ENCODE measurements at places on chromosomes 7 and 10.

- no peak for DNase-seq
These were observed 285.8 kb upstream of the CACNA2D1 start for GRCh38 chr7:82729172-82730030.

DNA sequence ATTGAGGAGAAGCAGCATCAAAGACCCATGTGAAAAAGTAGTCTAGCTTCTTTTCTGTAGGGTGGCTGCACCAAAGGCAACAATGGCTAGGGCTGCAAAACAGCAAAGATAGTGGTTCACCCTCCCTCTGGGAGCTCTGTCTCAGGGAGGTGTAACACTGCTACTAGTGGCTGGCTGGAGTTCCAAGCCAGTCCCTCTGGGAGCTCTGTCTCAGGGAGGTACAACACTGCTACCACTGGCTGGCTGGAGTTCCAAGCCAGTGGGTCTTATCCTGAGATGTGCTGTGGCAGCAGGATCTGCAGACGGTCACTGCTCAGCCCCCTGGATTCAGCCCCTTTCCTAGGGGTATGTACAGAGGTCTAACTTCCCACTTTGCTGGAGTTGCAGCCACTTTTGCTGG is 37.9 kb upstream of the TMEM140 start:
- DNase-seq: no peak

DNA sequence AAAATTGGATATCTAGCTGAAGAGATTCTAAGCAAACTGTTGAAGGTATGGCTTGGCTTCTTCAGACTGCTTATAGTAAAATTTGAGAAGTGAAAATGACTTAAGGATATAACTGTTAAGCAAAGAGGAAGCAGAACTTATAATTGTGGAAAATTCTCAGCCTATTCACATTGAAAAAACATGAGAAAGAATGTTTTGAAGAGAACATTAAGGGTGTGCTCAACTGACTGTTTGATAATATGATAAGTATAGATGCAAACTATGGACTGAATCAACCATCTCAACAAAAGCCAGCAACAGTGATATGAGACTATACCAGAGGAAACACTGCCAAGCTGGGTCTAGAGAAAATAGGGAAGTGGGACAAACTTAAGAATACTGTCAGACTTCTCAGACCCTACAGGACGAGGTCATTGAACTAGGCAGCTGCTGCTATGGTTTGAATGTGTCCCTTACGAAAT is 133.1 kb upstream of the PPP1R3A start:
- no peak for DNase-seq

- DNase-seq: no peak
These were observed 20.1 kb upstream of the HDAC9 start for GRCh38 chr7:18475488-18475887.

GRCh38 chr7:25118048-25118753 is 6.9 kb downstream of the CYCS start:
- no peak for DNase-seq

DNA sequence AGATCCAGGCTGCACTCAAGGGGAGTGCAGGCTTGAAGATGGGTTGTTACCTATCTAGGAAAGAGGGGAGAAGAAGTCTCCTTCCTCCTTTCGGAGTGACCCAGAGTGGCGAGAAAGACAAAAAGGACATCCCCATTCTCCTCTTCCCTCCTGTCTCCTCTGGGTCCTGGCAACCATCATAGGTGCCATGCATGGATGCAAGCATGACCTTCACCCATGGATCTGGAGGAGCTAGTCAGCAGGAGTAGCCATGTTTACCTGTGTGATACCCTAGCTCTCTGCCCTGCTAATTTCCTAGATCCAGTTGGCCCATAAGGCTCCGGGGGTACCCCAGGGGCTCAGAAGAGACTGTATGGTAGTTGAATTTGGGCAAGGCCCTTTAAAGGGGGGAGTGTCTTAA is 17.2 kb upstream of the CROT start:
- no peak for DNase-seq

GRCh38 chr7:116591202-116592040 is 66.6 kb downstream of the CAV1 start:
- DNase-seq: no peak

GRCh38 chr7:27917119-27917518 is 177.2 kb downstream of the TAX1BP1 start:
- DNase-seq: no peak

GRCh38 chr10:47190802-47191450 is 109.1 kb upstream of the GDF10 start:
- DNase-seq: no peak

DNA sequence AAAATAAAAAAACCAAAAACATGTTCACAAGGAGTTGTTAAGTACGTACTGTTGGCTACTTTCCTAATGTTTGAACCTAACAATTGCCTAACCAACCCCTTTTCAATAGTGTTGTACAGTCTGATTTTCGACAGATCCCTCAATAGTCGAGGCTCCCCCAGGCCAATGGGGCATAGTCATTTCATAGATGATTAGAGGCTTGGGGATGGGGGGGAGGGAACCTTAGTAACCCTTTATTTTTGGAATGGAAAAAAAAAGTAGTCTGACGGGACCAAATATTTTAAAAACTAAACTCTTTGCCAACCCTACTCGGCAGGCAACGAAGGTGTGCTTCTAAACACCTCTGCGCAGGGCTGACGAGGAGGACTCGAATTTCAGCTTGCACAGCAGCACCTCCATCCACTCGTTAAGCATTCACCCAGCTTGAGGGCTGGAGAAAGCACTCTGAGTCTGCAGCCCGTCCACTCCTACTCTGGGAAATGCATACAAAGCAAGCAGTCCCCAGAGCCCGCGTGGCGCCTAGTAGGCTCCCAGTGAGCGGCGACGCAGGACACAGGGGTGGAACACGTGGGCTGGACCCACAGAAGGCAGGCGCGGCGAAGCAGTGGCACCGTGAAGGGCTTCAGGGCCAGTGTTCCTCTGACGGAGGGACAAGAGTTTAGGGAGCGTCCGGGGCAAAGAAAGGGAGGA is 899 bp downstream of the PUS7 start:
- no peak for DNase-seq

DNA sequence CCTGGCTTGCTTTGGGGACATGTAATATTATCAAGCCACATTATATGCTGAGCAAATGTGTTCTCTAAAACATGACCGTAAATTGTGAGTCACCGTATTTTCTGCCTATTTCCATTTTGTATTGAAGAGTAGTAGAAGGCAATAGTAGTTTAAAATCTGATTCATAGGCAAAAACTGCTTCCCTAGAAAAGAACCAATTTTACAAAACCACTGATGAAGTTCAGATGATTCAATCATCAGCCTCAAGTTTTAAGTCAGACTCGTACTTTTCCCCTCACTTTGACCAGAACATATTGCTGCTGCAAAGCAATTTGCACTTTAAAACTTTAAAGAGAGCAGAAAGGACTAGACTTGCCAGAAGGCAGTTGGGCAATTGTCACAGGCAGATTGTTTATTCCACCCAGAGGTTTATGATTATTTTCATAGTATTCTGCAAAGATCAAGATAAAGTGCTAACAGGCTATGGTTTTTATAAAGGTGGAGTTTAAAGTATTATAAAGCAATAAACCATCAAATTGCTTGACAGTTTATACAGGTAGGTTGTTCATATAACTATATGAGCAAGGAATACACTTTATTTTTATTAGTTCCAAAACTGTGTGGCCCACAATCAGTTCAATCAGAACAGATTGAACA is 168.2 kb downstream of the ETV1 start:
- no peak for DNase-seq

GRCh38 chr10:84205853-84206525 is 11.7 kb downstream of the CDHR1 start:
- no peak for DNase-seq

GRCh38 chr7:95609277-95609971 is 13.1 kb upstream of the PDK4 start:
- no peak for DNase-seq

DNA sequence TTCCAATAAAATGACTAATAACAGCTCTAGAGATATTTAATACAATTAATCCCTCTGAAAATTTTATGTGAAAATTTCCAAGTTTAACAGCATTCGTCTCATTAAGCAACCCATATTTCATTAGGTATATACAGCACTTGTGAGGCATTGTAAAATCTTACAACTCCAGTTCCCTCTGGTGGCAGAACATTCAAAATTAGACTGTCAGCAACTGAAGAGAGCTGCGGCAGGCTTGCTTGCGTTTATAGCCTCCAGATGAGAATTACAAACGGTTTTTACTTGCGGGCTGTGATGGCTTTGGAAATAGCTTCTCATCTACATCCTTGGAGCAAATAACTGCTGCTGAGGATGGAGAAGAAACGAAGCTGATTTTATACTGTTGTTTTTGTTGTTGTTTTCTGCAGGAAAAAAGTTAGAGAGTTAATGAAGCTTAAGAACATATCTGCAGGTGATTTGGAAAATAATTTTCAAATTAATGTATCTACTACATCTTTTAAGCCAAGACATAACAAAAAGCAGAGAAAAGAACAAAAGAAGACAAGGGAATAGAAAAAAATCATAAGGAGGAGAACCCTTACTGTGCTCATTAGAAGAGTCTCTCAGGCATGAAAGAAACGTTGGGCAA is 171.3 kb downstream of the MAGI2 start:
- peak; percentile 54 for DNase-seq

DNA sequence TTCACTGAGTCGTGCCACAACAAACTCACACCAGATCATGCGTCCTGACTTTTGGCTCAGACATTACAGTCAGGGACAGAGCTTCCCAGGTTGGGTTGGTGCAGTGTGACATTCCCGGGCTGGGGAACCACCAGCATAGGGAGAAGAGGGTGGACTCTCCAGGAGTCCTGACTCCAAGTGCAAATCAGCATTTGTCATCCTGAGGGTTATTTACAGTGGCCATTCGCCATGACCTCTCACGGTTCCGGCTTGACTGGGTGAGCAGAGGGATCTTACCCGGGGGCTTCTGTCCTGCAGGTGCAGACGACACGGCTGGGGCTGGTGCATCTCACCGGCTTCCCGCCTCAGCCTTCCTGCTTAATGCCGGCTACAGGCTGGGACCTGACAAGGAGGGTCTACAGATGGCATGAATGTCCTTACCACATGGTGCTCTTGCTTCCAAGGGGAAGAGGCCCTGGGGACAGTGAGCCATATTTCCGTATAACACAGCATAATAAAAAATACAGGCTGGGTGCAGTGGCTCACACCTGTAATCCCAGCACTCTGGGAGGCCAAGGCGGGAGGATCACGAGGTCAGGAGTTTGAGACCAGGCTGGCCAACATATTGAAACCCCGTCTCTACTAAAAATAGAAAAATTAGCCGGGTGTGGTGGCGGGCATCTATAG is 12.5 kb upstream of the INTS1 start:
- DNase-seq: no peak

DNA sequence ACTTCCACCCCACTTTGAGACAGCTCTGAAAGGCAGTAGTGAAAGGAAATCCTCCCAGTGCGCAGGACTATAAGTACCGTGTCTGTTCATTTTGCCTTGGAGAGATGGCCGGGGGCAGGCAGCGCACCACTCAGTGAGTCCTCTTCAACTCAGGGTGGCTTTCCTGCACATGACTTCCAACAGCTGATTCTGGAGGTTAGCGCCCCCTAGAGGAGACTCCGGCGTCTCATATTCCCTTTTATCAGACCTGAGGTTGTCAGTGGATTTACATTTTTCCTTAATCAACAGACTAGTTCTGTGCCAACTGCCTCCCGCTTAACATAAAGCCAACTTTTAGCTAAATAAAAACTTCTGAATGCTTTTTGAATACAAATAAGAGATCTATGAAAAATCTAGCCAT is 101.0 kb downstream of the HERPUD2 start:
- DNase-seq: no peak

DNA sequence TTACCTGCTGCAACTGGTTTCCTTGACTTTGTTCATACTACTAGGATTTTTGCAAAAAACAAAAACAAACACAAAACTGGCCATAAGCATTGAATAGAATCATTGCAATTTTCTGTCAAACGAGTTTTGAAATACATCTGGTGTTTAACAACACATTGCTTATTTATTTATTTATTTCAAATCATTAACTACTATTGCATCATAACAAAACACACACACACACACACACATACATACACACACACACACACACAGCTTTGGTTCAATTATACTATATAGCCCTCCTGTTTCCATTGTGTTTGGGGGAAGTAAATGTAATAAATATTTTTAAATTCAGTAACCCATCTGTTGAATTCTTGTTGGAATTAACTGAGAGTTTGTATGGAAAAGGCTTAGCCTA is 43.8 kb downstream of the NRG3 start:
- DNase-seq: no peak

DNA sequence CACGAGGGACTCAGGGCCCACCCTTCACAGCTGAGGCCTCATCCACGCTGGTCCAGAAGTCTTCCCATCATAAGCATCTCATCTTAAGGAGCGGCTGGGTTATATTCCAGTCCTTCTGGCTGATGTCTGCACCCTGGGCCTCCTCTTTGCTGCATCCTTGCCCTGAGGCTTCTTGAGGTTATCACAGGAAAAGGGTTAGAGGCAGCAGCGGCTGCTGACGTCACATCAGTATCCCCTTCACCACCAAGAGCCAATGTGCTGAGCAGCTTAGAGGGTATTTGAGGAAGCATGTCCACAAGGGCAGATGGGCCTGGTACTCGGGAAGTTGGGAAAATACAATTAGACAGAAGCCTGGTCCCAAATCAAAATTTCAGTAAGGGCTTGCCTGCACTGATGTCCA is 125.1 kb downstream of the PLXNA4 start:
- no peak for DNase-seq

- DNase-seq: no peak
These were observed 117.9 kb downstream of the NPY start for GRCh38 chr7:24401628-24402593.

- DNase-seq: no peak
These were observed 25.5 kb downstream of the WDR86 start for GRCh38 chr7:151384352-151384697.

GRCh38 chr10:118108194-118109026 is 61.7 kb upstream of the RAB11FIP2 start:
- DNase-seq: no peak

DNA sequence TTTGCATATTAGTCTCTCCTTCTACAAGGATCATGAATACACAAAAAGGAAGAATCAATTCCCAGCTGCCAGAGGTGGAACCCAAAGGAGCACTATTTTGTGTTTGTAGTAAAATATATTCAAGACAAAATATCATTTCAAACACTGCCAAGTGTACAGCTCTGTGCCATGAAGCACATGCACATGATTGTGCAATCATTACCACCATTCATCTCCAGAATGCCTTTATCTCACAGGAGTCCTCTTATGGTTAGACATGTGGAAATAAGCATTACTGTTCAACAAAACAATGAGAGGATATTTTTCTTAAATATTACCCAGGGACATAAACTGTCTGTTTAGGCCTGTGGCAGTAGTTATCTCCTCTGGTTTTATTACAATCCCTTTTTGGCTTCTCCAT is 151.4 kb upstream of the PPP1R3A start:
- DNase-seq: no peak

- no peak for DNase-seq
These were observed 100.4 kb upstream of the ACBD5 start for GRCh38 chr10:27341001-27341400.

GRCh38 chr7:12130609-12131008 is 80.5 kb upstream of the TMEM106B start:
- DNase-seq: no peak

Data from cerebellar nuclear complex (tissue), 1 donor.